ENCODE measurements at places on chromosomes 6 and 20.
A peak's percentile ranks its signal among the peaks of the same experiment; 100 is the strongest.

- DNase-seq: no peak
These were observed 46.0 kb downstream of the DACT2 start for GRCh38 chr6:168273441-168274036.

DNA sequence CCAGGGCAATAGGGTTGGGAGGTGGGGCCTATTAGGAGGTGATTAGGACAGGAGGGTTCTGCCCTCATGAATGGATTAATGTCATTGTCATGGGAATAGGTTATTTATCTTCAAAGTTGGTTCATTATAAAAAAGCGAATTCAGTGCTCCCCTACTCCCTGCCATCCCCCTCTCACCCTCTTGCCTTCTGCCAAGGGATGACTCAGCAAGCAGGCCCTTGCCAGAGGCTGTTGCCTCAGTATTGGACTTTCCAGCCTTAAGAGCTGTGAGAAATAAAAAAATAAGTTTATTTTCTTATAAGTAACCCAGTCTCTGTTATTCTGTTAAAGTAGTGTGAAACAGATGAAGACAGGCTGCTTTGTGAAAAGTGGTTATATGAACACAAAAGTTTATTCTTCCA, 381.1 kb upstream of the ZFP64 start:
- no peak for DNase-seq

GRCh38 chr6:89952686-89953085, 58.4 kb downstream of the GJA10 start:
- DNase-seq: no peak

DNA sequence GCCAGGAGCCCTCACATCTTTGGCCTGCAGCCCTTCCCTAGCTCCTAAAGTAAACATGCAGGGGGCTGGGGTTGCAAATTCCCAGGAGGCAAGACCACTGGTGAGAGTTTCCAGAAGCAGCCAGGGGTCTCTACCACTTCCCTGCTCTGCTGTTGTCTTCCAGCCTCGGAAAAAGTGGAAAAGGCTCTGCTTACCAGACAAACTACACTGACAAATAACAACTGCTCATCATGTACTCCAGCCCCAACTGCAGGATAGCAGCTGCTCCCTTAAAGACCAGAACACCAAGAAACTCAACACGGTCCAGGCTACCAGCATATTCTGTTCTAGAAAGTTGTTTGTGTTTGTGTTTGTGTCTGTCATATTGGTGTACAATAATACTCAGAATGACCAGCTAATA, 187.5 kb upstream of the MARCKS start:
- no peak for DNase-seq

DNA sequence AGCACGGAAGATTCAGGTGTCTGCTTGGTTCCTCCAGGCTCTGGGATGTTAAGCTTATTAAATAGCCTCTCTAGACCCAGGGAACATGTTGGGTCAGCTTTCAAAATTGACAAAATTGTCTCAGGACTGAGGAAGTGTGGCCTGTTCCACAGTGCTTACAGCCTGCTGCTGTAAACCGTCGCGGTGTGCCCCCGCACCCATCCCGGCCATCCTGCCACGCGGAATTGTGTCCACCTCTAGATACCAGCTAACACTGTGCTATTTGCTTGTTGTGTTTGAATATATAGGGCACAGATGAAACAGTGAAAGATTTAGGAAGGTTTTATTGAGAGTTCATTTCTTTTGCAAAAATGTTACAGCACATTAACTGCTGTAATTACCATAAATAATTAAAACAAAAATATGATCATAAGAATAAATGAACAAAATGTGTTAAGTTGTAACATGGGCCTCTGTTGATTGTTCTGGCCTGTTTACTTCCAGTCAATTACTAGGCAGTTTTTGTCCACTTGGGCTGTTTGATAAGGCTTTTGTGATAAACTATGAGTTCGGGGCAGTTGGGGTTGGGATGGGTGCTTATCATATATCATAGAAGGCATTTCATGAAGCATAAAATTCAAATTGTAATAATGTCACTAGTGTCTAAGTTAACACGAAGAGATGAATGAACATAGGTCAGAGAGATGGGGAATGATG, 77.4 kb downstream of the ARID1B start:
- DNase-seq: no peak

GRCh38 chr6:169853196-169854082, 102.0 kb downstream of the ERMARD start:
- peak; percentile 91 for DNase-seq

DNA sequence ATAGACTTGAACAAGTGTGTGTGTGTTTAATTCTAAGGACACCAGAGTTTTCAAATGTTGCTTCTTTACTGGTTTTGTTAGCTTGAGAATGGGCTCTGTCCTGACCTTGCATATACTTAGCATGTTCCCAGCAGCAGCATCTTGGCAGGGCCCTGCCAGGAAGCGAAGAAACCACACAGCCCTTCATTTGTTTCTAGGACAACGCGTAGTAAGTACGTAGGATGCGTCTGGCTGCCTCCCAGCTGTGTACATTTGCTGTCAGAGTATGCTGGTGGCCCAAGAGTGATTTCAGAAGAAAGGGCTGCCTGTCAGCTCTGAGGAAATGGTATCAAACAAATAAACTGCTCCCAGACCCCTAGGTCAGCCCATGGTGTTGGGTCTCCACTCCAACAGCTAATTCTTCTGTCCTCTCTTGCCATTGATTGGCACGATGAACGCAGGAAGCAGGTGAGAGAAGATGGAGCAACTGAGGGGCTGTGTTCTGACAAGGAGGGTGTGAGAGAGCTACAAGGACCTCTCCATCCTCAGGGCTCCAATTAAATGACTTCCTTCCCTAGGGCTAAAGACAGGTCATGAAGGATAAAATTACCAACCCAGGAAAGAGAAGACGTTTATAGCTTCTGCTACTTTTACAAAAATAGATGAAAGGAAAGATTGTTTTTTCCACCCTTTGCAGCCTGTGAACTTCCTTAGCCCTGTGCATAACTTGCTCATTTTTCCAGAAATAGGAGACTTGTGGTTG, 55.9 kb upstream of the HDDC2 start:
- DNase-seq: no peak
